ENCODE measurements at places on chromosomes 3 and 15.
A peak's percentile ranks its signal among the peaks of the same experiment; 100 is the strongest.

GRCh38 chr3:146650691-146651442 is 45.7 kb upstream of the PLSCR5 start:
- no peak for DNase-seq
- H3K4me1 ChIP-seq = no peaks in the 10 kb centered on the region
- no peaks in the 10 kb centered on the region for H3K27me3 ChIP-seq

- H3K4me1 ChIP-seq = no peaks in the 10 kb centered on the region
- no peaks in the 10 kb centered on the region for H3K36me3 ChIP-seq
- no peaks in the 10 kb centered on the region for H3K27me3 ChIP-seq
- H3K27ac ChIP-seq = no peak overlapping the region
- no peak overlapping the region for H3K4me3 ChIP-seq
- no peak for DNase-seq
Observed at GRCh38 chr3:62672988-62673313, 202.3 kb downstream of the CADPS start.

- no peak overlapping the region for H3K27ac ChIP-seq
- no peaks in the 10 kb centered on the region for H3K4me1 ChIP-seq
- H3K36me3 ChIP-seq = no peaks in the 10 kb centered on the region
- no peak overlapping the region for H3K4me3 ChIP-seq
Observed at GRCh38 chr3:138472141-138472825, 37.9 kb downstream of the ESYT3 start.

DNA sequence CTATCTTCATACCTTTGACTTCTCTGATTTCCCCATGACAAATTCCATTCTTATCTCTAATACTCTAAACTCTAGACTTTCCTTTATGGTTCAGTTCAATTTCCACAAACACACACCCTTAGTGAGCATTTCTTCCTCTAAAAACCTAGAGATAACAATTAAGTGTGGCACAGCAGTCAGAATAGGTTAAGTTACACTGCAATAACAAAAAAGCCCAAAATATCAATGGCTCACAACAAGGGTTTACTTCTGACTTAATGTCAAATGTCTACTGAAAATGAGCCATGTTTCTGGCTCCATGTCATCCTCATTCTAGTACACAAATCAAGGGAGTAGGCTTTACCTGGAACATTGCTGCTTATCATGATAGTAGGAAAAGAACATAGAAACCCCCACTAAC is 123.8 kb downstream of the TAFA4 start:
- no peaks in the 10 kb centered on the region for H3K27me3 ChIP-seq
- no peak overlapping the region for H3K27ac ChIP-seq

- H3K27me3 ChIP-seq = no peaks in the 10 kb centered on the region
- H3K4me3 ChIP-seq = no peak overlapping the region
- no peak overlapping the region for H3K27ac ChIP-seq
Observed at GRCh38 chr3:102206511-102207031, 228.2 kb upstream of the ZPLD1 start.

- H3K4me1 ChIP-seq = no peaks in the 10 kb centered on the region
- H3K4me3 ChIP-seq = no peak overlapping the region
- H3K27me3 ChIP-seq = no peaks in the 10 kb centered on the region
- peak; percentile 54 for DNase-seq
Observed at GRCh38 chr3:129596194-129597086, 10.0 kb downstream of the PLXND1 start.

DNA sequence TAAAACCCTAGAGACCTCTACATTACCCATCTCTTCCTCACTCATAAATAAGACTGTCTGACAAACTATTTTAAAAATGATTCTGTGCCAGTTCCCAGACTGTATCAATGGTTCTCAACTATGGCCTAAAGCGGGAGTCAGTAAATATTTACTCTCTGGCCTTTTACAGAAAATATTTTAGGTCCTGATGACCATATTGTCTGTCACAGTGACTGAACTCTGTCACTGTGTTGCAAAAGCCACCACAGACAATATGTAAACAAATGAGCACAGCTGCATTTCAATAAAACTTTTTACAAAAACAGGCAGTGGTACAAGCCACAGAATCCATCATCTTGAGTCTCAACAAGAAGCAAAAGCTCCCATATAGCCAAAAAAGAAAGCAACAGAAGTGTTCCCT is 45.4 kb downstream of the PLOD2 start:
- no peak overlapping the region for H3K4me3 ChIP-seq
- H3K36me3 ChIP-seq = no peaks in the 10 kb centered on the region

- no peak overlapping the region for H3K27ac ChIP-seq
- no peaks in the 10 kb centered on the region for H3K36me3 ChIP-seq
Observed at GRCh38 chr3:114418724-114419543, 125.1 kb downstream of the TIGIT start.

- no peaks in the 10 kb centered on the region for H3K36me3 ChIP-seq
- no peaks in the 10 kb centered on the region for H3K27me3 ChIP-seq
- DNase-seq = no peak
- no peak overlapping the region for H3K4me3 ChIP-seq
Observed at GRCh38 chr3:147701195-147701594, 292.0 kb downstream of the ZIC1 start.

GRCh38 chr15:63446255-63446654 is 58.1 kb upstream of the USP3 start:
- H3K27me3 ChIP-seq = no peaks in the 10 kb centered on the region
- H3K27ac ChIP-seq = no peak overlapping the region
- no peaks in the 10 kb centered on the region for H3K36me3 ChIP-seq
- no peak for DNase-seq
- no peak overlapping the region for H3K4me3 ChIP-seq
- no peaks in the 10 kb centered on the region for H3K4me1 ChIP-seq

DNA sequence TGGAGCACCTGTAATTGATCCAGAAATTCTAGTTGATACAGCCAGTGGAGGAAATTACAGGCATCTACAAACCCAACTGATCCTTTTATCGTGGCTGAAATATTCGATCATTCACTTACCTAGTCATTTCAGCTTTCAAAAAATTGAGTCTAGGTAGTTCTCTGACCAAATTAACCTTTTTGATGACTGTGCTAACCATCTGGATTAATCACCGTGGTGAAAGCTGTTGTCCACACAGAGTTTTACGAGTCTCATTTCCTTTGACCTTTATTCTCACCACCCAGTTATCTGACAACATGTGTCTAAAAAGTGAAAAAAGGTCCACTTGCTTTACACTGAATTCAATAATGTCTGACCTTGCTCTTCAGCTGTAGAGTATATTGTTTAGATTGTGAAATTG is 354.3 kb downstream of the AGBL1 start:
- no peak overlapping the region for H3K27ac ChIP-seq
- H3K27me3 ChIP-seq = no peaks in the 10 kb centered on the region
- no peaks in the 10 kb centered on the region for H3K36me3 ChIP-seq
- no peak for DNase-seq
- H3K4me3 ChIP-seq = no peak overlapping the region

DNA sequence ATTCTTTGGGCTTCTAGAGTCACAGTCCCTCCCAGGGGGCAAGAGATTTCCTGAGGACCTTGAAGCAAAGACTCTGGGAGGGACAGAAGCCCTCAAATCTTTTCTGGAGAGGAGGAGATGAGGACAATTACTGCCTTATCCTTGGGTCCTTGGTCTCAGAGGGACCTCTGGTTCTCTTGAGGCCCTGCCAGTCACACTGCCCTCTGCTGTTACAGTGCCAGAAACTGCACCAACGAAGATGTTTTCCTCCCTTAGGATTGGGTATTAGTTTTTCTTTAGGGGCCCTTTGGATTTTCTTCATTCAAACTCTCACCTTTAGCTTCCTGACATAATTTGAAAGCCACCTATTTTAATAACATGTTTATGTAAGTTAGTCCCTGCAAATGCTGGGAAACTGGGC is 58.2 kb upstream of the SCN5A start:
- H3K4me1 ChIP-seq = no peaks in the 10 kb centered on the region
- H3K4me3 ChIP-seq = no peak overlapping the region
- peaks cover 3% of the 10 kb centered on the region for H3K27me3 ChIP-seq
- no peak overlapping the region for H3K27ac ChIP-seq
- DNase-seq = no peak

DNA sequence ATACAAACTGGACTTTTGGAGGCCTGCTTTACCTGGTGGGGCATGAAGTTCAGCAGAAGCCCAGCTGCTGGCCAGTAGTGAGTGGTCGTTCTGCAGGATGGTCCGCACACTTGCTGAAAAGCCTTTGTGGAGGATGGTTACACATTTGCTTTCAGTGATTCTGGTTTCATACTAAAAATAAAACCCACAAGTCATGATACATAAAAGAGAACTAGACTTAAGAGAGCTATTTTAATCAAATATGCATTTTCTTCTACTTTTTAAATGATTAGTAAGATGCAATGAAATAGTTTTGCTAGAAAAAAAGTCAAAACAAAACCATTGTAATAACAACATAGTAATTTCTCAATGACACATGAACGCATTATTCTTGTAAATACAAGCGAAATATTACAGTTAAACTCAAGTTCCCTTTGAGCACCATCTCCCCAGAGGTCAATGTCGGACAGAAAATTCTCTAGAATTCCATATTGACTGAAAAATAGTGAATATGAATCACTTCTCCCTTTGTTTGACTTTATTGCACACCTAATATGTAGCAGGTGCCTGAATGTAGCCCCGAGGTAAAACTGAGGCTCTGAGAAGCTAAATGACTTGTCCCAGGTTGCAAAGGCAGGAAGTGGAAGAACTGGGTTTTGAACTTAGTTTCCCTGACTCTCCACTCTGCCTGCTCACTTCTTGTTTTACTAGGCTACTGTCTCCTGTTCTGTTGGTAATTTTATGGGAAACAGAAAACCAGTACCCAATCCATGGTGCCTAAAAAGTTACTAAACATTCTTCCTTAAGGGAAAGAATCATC is 8.3 kb downstream of the IL5RA start:
- no peaks in the 10 kb centered on the region for H3K36me3 ChIP-seq
- DNase-seq = no peak
- H3K4me3 ChIP-seq = no peak overlapping the region
- no peak overlapping the region for H3K27ac ChIP-seq
- no peaks in the 10 kb centered on the region for H3K4me1 ChIP-seq
- peaks cover 15% of the 10 kb centered on the region for H3K27me3 ChIP-seq

DNA sequence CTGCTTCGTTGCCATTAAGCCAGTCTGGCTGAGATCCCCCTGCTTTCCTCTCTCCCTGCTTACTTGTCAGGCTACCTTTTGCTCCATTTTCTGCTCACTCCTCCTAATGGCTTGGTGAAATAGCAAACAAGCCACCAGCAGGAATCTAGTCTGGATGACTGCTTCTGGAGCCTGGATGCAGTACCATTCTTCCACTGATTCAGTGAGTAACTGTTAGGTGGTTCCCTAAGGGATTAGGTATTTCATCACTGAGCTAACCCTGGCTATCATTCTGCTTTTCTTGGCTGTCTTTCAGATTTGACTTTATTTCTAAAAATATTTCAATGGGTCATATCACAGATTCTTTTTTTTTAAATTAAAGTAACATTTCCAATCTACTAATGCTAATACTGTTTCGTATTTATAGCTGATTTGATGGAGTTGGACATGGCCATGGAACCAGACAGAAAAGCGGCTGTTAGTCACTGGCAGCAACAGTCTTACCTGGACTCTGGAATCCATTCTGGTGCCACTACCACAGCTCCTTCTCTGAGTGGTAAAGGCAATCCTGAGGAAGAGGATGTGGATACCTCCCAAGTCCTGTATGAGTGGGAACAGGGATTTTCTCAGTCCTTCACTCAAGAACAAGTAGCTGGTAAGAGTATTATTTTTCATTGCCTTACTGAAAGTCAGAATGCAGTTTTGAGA is 25.0 kb downstream of the CTNNB1 start:
- DNase-seq = no peak
- H3K36me3 ChIP-seq = peaks cover 32% of the 10 kb centered on the region
- no peaks in the 10 kb centered on the region for H3K4me1 ChIP-seq
- H3K27me3 ChIP-seq = no peaks in the 10 kb centered on the region
- H3K27ac ChIP-seq = no peak overlapping the region

GRCh38 chr3:128609294-128609693 is 41.3 kb downstream of the RPN1 start:
- no peaks in the 10 kb centered on the region for H3K36me3 ChIP-seq
- H3K4me1 ChIP-seq = no peaks in the 10 kb centered on the region
- no peak overlapping the region for H3K4me3 ChIP-seq
- no peak overlapping the region for H3K27ac ChIP-seq

DNA sequence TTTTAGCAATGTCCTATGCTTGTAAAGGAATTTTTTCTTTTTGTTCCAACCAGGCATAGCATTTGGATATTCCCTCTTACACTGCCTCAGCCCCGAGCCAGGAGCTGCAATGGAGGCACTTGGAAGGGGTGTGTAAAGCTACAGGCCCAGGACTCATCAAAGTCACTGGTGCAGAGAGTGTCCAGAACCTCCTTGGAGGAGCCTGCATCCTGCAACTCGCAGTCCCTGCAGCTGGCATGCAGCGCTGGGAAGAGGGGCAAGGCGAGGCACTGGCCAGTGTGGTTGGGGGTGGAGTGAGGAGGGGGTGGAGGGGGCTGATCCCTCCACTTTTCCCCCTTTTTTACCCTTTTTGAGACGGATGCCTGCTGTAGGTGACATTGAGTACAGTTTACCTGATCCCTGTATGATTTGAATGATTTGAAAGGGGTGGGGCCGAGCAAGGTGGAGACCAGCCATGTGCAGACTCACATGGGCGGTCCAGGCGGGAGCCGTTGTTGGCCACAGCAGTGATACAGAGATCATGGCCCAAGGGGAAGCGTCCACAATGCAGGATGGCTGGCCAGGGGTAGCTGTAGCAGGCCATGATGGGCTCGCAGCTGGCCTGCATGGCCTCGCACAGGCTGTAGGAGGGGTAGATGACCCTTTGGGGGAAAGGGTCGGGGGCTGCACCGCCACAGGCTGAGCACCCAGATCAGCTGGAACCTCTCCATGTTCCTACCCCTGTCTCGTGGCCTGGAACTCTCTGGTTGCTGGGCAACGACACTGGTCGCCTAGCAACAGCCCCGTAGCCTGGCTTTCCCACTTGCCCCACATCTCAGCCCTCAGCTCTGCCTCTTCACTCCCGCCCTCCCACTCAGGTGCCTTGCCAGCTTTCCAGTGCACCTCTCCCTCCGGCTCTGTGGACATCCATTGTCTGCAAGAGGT is 7.9 kb downstream of the P4HTM start:
- no peak for DNase-seq
- H3K4me3 ChIP-seq = no peak overlapping the region
- H3K27ac ChIP-seq = no peak overlapping the region

- no peak overlapping the region for H3K27ac ChIP-seq
- no peak for DNase-seq
- H3K36me3 ChIP-seq = no peaks in the 10 kb centered on the region
- no peaks in the 10 kb centered on the region for H3K4me1 ChIP-seq
- H3K4me3 ChIP-seq = no peak overlapping the region
Observed at GRCh38 chr15:76465728-76466127, 129.2 kb downstream of the ISL2 start.

GRCh38 chr3:115828401-115828800 is 205.1 kb downstream of the GAP43 start:
- no peak overlapping the region for H3K27ac ChIP-seq
- H3K4me3 ChIP-seq = no peak overlapping the region
- no peaks in the 10 kb centered on the region for H3K27me3 ChIP-seq

- no peaks in the 10 kb centered on the region for H3K4me1 ChIP-seq
- H3K36me3 ChIP-seq = no peaks in the 10 kb centered on the region
- no peak overlapping the region for H3K27ac ChIP-seq
- peaks cover 10% of the 10 kb centered on the region for H3K27me3 ChIP-seq
Observed at GRCh38 chr15:99099661-99100060, 5.2 kb upstream of the SYNM start.

GRCh38 chr3:4019501-4019900 is 220.3 kb downstream of the LRRN1 start:
- H3K27ac ChIP-seq = no peak overlapping the region
- no peaks in the 10 kb centered on the region for H3K27me3 ChIP-seq
- no peaks in the 10 kb centered on the region for H3K36me3 ChIP-seq
- DNase-seq = no peak

GRCh38 chr3:101629219-101629618 is 47.7 kb downstream of the ZBTB11 start:
- no peaks in the 10 kb centered on the region for H3K27me3 ChIP-seq
- no peak for DNase-seq
- H3K27ac ChIP-seq = no peak overlapping the region
- no peaks in the 10 kb centered on the region for H3K4me1 ChIP-seq
- H3K36me3 ChIP-seq = no peaks in the 10 kb centered on the region
- no peak overlapping the region for H3K4me3 ChIP-seq

All from PC-9 (cell line).